ENCODE measurements at places on chromosomes 5 and 9. TPM values are rescaled to one million over a fixed set of nuclear protein-coding genes. Genes with fewer than 3 reads are reported as not detected.

TLX3 gene
- not detected for total RNA-seq

TRIM36 gene
- total RNA-seq: 0.26 TPM

GABRA1 gene
- not detected for total RNA-seq

PCDHA6 gene
- total RNA-seq: 0.09 TPM

ANXA6 gene
- total RNA-seq: 15.8 TPM

SEC16A gene
- total RNA-seq: 15.3 TPM
